ENCODE measurements at places on chromosomes 1 and 21.
A peak's percentile ranks its signal among the peaks of the same experiment; 100 is the strongest.

DNA sequence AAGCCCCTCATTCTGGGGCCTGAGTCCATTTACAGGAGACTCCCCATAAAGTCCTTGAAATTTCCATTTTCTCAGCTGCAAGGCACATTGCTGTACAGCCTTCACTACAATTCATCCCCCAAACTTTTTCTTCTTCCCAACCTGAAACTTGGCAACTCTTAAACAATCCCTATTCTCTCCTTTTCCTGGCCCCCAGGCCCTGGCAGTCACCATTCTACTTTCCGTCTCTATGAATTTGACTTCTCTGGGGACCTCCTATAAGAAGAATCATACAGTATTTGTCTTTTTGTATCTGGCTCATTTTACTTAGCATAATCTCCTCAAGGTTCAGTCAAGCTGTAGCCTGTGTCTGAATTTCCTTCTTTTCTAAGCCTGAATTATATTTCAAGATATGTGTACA, 332.9 kb downstream of the PCP4 start:
- no peak for DNase-seq

GRCh38 chr1:14648896-14649855, 50.7 kb downstream of the KAZN start:
- no peak for DNase-seq

- no peak for DNase-seq
These were observed 126.6 kb upstream of the COA6 start for GRCh38 chr1:234246638-234247116.

DNA sequence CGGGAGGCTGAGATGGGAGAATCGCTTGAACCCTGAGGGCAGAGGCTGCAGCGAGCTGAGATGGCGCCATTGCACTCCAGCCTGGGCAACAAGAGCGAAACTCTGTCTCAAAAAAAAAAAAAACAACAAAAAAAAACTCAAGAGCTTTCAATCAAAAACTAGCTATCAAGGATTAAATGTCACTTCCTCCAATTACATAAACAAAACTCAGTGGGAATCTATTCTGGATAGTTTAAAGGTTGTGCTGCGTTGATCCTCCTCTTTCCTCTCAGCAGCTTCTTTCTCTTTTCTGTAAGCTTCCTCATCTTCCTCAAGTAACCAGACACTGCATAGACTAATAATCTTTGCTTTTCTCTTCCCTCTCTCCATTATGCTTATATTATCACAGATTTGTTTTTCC, 20.7 kb downstream of the EIF4G3 start:
- DNase-seq: no peak

- DNase-seq: no peak
These were observed 464 bp downstream of the ACBD6 start for GRCh38 chr1:180501865-180502360.

DNA sequence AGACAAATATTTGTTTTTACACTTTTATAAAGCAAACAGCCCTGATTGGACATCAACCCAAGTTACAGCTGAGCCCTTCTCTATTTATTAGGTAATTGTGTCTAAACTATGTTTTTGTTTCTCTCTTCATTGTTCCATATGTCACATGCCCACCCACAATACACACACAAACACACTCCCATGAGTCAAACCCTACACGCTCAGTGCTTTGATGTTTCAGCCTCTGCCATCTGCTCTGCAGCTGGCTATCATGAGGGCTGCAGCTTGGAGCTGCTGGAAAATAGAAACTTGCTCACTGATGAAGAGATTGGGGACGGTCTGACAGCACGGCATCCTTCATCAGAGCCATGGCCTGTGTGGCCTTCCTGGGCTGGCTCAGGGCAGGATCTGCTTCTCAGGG, 41.7 kb downstream of the PSMG1 start:
- peak; percentile 33 for DNase-seq

DNA sequence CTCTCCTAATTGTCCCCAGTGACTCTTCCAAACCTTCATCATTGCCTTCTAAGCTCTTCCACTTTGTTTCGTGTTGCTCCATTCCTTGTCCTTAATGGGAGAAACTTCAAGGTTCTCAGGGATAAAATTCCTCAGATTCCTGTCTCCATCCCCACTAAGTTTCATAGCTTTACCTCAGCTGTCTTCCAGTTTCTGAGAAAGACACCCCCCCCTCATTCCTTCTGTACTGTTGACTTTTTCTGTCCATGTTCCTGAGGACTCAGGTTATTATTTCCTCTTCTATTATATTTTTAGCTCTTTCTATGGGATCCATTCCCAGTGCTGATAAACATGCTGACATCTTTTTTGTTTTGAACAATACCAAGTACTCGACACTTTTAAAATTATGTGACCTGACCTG, 215.3 kb upstream of the PTGFR start:
- peak; percentile 67 for DNase-seq

DNA sequence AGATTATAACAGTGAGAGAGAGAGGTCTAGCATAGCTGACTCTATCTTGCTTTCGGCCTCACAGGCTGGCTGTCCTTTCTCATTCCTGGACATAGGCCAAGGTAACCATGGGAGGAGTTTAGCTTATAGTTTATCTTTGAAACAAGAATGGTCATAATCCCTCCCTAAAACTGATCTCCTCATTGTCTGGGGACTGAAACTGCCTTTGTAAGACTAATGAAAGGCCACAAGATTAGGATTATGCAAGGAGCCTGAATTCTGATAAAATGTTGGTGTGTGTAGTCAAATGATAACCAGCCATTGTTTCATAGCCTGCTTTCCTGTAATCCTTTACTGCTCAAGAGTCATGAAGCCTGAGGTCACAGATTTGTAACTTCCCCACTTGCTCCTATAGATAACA, 131.9 kb upstream of the LYPLAL1 start:
- peak; percentile 19 for DNase-seq

DNA sequence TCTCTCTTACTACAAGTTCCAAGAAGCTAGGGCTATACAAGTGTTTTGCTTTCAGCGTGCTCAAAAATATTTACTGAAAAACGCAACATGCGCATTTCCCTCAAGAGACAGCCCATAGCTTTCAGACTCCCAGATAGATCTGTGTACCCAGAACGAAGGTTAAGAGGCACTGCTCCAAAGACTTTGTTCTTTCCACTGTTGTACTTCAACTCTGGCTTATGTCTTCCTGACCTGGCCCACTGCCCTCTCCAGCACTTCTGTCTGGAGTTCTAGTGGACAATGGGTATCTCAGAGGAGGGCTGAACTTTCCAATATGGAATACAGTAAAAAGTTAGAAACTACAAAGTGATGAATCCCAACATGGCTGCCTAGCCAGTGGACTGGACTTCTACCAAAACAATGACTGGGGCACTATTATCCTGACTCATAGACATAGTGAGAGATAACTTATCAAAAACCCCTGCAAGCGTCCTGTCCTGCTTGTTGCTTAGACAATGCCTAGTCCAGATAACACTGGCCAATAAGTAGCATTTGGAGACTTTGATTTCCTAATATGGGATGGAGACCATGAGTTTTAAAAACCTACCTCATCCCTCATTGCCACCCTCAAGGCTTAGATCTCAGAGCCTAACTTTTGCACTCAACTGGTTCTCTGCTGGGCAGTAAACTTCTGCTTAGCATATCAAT, 8.8 kb upstream of the ADAR start:
- no peak for DNase-seq

GRCh38 chr1:6098303-6099215, 52.9 kb downstream of the KCNAB2 start:
- peak; percentile 55 for DNase-seq

GRCh38 chr21:29580732-29581285, 282.1 kb downstream of the BACH1 start:
- DNase-seq: no peak

DNA sequence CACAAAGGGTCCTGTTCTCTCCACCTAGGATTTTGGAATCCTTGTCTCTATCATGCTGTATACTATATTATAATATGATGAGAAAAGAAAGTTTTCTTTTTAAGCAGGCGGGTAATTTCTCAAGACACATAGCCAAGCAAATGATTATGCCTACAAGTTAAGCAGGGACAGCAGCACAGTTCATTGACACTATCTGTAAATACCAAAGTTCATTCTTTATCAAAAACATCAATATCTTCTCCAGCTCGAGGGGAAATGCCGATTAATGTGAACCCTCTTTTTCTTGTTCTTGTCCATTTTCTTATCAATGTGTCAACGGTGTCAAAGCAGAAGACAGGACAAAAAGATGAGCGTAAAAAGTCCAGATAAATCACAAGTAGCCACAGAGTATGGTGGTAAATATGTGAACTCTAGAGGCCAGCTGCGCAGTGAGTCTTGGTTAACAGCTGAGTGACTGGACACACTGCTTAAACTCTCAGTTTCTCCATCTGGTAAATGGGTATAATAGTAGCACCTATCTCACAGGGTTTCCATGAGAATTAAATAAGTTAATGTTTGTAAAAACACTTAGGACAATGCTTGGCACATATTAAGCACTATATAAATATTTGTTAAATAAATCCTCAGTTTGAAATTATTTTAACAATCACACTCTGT, 30.9 kb downstream of the LPAR3 start:
- no peak for DNase-seq

- no peak for DNase-seq
These were observed 7.7 kb upstream of the CD5L start for GRCh38 chr1:157849229-157849875.

DNA sequence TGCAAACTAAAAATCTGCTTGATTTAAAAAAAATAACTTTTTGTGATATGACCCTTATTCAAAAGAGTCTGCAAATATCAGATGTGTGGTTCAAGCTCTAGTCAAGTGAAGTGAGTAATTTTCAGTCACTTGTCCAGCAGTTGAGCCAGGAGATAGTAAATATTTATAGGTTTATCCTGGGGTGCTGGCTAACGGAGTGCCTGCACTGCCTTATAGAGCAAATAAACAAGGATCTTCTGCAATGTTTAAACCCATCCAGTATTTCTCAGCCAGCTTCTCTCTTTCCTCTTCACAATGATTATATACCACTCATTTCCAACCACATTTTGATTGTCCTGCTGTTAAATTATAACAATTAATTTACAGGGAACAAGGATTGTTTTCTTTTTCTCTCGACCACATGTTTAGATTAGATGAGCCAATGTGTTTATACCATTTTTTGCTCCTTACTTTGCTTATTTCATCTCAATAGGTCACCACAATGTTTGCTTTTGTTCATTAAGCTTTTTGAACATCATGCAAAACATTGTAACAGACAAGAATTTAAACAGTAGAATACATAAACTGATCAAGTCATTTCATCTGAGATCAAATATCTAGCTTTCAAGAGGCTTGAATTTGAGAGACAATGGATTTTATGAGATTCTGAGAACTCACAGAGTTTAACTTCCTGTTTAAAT, 60.3 kb upstream of the GREM2 start:
- DNase-seq: no peak

DNA sequence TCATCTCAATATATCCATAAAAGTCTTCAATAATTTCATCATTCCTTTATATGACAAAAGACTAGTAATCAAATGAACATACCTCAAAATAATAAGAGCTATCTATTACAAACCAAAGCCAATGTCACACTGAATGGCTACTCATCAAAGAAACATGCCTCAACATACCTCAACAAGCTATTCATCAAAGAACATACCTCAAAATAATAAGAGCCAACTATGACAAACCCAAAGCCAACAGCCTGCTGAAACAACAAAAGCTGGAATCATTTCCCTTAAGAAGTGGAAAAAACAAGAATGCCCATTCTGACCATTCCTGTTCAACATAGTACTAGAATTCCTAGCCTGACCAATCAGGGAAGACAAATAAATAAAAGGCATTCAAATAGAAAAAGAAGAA, 1373.7 kb downstream of the BRINP3 start:
- peak; percentile 3 for DNase-seq

- DNase-seq: no peak
These were observed 48.2 kb downstream of the HLCS start for GRCh38 chr21:36918291-36918690.

DNA sequence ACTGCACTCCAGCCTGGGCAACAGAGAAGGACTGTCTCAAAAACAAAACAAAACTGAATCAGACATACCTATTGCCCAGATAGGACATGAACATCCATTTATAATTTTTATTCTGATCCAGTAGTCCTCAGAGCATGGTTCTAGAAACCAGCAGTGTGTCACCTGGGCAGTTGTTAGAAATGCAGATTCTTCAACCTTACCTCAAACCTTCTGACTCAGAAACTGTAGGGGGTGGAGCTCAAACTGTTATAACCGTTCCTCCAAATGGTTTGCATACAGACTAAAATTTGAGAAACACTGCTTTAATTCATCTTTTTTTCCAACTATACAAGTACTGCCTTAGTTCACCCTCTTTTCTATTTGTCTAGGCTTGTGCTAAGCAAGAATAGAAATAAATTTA, 6.0 kb downstream of the NASP start:
- DNase-seq: no peak

- DNase-seq: peak; percentile 90
These were observed 62.3 kb downstream of the RUNX1 start for GRCh38 chr21:34986561-34987500.

DNA sequence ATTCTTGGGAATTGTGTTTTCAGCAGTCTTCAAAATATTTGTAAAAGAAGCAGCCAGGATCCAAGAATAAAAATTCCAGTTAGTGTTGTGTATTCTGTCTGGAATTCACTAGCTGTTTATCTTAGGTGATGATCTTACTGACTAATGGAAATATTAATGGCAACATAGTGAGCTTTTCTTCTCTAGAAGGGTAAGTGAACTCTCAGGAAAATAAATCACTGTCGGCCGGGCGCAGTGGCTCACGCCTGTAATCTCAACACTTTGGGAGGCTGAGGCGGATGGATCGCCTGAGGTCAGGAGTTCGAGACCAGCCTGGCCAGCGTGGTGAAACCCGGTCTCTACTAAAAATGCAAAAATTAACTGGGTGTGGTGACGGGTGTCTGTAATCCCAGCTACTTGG, 87.4 kb upstream of the KIF1B start:
- DNase-seq: peak; percentile 83

DNA sequence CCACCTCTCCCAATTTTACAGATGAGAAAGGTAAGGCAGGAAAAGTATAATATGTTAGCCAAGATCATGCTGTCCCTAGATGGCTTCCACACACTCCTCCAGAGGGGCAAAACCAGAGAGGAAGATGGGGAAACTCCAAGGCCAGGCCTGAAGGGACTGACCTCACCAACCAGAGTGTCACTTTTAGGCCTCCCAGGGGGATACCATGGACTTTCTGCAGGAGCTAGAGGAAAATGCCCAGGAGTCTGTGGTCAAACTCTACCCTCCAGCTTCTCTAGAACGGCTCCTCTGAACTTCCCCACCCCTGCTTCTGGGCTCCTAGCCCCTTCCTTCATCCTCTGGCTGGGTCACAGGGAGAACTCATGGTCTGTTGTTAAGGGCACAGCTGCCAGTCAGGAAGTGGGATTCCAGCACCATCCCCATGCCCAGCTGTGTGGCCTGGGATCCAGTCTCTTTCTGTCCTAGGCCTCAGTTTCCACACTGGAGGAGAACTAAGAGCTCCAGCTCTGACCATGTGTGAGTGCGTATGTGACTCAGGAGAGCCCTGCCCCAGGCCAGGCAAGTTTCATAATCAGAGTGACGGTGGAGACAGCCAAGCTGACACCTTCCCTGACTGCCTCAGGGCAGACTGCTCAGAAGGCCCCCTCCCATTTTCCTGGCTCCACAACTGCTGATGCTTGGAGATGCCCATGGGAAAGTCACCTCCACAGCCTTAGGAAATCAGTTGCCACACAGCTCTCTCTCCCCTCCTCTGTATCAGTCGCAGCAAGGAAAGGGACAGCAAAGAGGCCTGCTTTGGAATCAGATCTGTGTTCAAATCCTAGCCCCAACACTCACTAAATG, 1.9 kb downstream of the IGSF8 start:
- peak; percentile 70 for DNase-seq

GRCh38 chr1:210663730-210664573, 335.2 kb downstream of the HHAT start:
- DNase-seq: no peak
